ENCODE measurements at places on chromosomes 3 and 15.

GRCh38 chr3:197295871-197296270, 2.5 kb downstream of the DLG1 start:
- DNase-seq, result no peak

DNA sequence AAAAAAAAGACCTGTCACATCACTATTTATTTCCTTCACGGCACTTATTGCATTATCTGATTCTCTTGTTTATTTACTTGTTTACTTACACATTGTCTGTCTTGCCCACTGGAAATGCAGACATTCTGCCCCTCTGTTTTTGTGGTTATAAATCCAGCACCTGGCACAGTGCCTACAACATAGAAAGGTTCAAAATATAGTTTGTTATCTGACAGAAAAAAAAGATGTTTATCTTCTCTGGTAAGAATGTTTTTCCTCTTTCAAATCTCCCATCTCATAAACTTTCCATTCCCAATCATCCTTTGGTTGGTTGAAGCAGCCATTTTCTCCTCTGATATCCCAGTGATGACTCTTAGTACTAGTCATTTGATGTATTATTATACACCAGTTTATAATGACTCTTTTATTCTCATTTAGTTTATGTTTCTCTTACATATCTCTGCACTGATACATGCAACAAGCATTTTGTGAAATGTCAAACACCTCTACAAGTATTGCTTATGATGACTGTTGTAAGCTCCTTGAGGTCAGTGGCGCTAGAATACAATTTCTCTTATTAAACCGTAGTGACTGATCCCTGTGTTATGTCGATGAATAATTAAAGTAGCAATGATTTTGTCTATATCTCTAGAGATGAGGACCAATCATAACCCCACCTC, 398.4 kb upstream of the TBL1XR1 start:
- no peak for DNase-seq

GRCh38 chr3:30258426-30259392, 347.7 kb upstream of the TGFBR2 start:
- DNase-seq, result no peak

DNA sequence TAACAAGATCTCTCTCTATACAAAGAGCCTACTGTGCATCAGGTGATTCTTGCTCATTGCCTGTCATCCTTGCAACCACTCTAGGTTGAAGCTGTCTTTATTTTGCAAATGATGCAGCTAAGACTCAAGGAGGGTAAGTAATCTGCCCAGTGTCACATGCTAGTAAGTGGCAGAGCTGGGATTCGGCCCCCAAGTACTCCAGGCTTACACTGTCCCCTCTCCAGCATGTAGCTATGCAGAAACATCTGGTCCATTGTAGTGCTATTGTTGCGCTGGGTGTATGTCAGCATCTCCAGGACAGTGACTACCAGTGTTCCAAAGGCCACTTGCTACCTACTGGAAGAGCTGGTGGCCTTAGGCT, 248.9 kb downstream of the SLCO3A1 start:
- DNase-seq, result no peak

DNA sequence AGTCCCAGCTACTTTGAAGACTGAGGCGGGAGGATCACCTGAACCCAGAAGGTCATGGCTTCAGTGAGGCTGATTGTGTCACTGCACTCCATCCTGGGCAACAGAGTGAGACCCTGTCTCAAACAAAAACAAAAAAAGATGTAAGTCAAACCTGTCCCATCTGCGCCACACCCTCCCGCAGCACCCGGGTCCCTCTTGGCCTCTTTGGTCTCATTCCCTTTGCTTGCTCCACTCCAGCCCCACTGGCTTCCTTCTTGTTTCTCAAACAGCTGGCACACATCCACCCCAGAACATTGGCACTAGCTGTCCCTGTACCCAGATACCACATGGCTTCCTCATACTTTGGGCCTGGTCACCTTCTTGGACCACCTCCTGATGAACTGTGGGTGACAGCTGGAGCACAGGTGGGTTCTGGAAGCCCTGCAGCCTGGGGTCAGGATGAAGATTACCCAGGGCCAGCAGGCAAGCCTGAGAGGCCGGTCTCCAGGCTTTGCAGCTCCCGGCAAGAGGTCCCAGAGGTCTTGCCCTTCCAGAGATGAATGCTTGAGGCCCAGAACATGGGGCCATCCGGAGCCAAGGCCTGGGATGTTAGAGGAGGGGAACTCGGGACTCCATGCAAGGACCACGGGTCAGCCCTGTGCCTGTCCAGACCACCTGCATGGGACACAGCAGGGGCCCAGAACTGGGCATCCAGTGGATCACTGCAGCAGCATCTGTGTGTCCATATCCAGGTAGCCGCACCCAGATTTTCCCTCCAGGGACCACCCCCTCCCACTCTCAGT, 10.9 kb upstream of the GATA2 start:
- DNase-seq, result no peak

All from common myeloid progenitor, CD34-positive (primary cell).